AG04449 (cell line): ENCODE measurements at places on chromosomes 4 and X.

- no peak for DNase-seq
Observed at GRCh38 chr4:184824776-184825084, 1.0 kb downstream of the ACSL1 start.

DNA sequence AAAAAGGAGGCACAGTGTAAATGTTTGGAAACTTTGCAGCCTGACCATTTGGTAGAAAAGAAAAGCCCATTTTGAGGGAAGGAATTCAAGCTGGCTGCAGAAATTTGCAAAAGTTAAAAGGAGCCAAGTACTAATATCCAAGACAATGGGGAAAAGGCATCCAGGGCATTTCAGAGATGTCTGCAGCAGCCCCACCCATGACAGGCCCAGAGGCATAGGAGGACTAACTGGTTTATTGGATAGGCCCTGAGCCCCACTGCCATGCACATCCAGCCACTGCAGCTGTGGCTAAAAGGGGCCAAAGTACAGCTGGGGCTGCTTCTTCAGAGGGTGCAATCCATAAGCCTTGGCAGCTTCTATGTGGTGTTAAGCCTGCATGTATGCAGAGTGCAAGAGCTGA lies 104.9 kb downstream of the HS3ST1 start:
- DNase-seq, result no peak

- no peak for DNase-seq
Observed at GRCh38 chr4:154456240-154456639, 35.4 kb downstream of the DCHS2 start.

GRCh38 chrX:154799556-154800348 lies 5.5 kb downstream of the MPP1 start:
- DNase-seq, result no peak

DNA sequence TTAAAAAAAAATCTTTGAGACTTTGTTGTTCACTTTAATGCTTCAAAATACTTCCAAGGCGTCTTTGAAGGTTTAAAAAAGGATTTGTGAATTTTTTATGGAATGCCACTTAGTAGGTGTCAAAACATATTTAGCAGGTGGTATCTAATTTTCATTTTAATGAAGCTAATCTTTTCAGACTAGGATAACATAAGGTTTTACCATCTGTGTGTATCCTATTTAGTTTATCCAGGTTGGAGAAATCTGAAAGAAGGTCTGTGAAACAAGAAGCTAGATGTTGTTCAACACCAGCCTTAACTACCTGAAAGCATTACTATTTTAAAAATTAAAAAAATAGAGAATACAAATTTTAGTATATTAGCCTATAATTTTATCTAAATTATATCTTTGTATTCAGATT lies 193.4 kb downstream of the GRID2 start:
- DNase-seq, result no peak
